ENCODE measurements at places on chromosomes 6 and 20.

- DNase-seq = no peak
Observed at GRCh38 chr6:139129284-139129683, 5.6 kb upstream of the HECA start.

- no peak for DNase-seq
Observed at GRCh38 chr6:143562143-143562542, 50.6 kb upstream of the FUCA2 start.

DNA sequence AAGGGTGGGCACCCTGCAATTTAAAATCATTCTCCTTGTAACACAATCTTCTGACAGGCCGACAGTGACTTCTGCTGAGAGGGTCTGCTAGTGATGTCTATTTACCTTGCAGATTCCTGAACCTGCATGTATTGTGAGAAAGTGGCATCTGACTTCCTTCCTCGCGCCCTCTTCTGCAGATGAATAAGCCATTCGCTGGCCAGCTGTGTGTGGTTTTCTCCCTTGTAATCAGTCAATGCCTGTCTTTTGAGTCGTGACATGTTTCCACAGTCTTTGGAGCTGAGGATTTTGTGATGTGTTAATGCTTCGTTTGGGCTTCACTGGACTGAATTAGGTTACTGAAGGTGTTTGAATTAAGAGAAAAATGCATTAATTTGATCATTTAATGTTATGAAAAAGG is 125.3 kb downstream of the GRM1 start:
- no peak for DNase-seq

DNA sequence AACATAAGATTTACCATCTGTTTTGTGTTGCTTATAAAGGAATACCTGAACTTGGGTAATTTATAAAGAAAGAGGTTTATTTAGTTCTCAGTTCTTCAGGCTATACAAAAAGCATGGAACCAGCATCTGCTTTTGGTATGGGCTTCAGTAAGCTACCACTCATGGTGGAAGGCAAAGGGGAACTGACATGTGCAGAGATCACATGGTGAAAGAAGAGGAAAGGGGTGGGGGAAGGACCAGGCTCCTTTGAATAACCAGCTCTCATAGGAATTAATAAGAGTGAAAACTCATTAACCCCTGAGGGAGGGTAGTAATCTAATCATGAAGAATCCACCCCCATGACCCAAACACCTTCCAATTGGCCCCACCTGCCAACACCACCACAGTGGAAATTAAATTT is 89.5 kb upstream of the TMEM170B start:
- DNase-seq = no peak

DNA sequence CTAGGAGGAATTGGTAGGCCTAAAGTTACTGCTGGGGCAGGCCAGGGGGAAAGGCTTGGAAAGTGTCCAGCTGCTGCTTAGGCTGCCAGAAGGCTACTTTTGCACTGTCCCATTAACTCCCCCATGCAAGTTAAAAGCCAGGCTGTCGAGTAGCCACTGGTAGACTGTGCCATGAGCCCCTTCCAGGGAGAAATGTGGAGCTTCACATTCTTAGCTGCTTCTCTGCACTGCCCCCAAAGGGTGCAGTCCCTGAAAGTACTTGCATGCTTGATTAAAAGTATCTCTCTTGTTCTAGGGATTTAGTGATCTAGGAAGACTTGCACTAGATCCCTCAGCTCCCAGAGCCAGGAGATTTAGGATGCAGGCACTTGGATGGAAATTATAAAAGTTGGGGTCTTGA is 57.3 kb downstream of the CDC5L start:
- DNase-seq = no peak

All from HS-27A (cell line).